ENCODE measurements at places on chromosomes 5 and 9. TPM values are rescaled to one million over a fixed set of nuclear protein-coding genes. Genes with fewer than 3 reads are reported as not detected.

GRCh38 chr9:116550696-116551436 is 136.2 kb upstream of the TRIM32 start:
- no peak for DNase-seq

SELENOP gene
- total RNA-seq: not detected

BHMT2 gene
- total RNA-seq: not detected

DNA sequence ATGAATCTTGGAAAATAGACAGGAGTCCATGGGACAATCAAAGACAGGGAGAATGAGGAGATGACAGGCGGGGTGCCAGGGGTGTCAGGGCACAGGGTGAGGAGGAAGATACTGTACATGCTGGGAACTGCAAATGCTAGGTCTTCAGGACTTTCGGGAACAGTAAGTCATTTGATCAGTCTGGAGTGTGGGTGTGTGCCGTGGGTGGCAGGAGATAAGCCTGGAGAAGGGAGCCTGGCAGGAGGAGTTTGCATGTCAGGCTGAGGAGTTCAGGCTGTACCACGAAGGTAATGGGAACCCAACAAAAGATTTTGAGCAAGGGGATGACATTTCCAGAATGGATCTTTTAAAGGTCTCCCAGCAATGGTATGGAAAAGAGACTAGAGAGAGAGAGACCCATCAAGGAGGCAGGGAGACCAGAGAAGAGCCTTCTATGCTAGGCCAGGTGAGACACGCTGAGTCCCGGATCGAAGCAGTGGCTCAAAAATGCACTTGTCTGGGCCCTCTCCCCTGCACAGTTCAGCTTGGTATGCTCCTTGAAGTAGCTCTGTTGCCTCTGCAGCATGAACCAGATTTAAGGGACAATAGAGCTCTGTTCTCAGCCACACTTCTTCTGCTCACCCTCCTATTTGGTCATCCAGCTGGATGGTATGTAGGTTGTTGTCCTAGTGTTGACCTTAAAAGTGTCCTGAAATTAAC is 77.0 kb upstream of the FER start:
- DNase-seq: no peak

DNA sequence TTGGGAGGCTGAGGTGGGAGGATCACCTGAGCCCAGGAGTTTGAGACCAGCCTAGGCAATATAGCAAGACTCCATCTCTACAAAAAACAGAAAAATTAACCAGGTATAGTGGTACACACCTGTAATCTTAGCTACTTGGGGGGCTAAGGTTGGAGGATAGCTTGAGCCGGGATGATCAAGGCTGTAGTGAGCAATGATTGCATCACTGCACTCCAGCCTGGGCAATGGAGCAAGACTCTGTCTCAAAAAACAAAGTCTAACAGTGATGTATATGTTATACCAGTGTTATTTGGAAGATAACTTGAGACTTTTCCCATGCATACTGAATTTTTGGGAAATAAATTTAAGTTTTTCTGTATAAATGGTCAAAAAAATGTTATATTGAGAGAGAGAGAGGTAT is 146.3 kb downstream of the ZCCHC7 start:
- no peak for DNase-seq

DNA sequence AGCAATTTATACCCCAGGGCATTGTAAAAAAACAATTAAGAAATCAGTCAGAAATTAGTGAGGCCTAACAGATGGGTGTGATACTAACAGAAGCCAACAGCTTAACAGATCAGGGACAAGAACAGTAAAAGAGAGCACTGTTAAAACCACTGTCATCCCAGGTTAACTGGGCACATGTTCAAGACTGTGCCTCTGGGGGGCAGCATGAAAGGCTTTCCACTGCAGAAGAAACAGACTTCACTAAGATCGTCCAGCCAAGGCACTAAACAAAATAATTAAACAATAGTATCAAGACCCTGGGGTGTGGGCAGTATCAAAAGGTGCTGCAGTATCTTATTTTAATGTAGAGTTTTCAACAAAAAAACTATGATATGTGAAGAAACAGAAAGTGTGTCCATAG is 43.5 kb downstream of the FBN2 start:
- no peak for DNase-seq

TAS2R1 gene
- not detected for total RNA-seq

Measured in activated naive CD8-positive, alpha-beta T cell treated with anti-CD3 and anti-CD28 coated beads for 36 hours (primary cell).